CD4-positive, alpha-beta T cell (primary cell): ENCODE measurements at places on chromosomes 4 and X. TPM values are rescaled to one million over a fixed set of nuclear protein-coding genes. Genes with fewer than 3 reads are reported as not detected.

DNA sequence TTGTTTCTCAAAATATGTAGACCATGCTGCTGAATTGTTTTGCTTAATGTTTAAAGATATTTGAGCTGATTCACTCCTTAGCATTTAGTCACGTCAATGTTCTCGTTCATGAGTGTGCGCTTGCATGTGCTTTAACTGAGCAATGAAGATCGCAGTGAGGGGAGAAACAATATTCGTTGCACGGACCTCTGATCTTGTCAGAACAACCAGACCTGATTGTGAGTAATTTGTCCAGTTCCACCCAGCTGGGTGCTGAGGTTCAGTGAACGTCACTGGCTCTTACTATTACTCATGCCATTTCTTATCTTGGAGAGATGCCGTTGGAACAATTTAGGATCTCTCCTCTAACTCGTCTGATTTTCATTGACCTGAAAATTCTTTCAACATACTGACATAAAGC lies 15.0 kb upstream of the PRKX start:
- no peaks in the 10 kb centered on the region for H3K27me3 ChIP-seq
- H3K4me1 ChIP-seq = no peaks in the 10 kb centered on the region
- no peak overlapping the region for H3K27ac ChIP-seq
- DNase-seq = no peak
- no peaks in the 10 kb centered on the region for H3K36me3 ChIP-seq
- no peak overlapping the region for H3K4me3 ChIP-seq

The RADX gene
- total RNA-seq = 9.4 TPM

GRCh38 chr4:174434455-174434854 lies 87.8 kb downstream of the HPGD start:
- H3K27me3 ChIP-seq = no peaks in the 10 kb centered on the region
- no peak for DNase-seq
- H3K4me3 ChIP-seq = no peak overlapping the region
- H3K27ac ChIP-seq = no peak overlapping the region
- no peaks in the 10 kb centered on the region for H3K4me1 ChIP-seq
- no peaks in the 10 kb centered on the region for H3K36me3 ChIP-seq

DNA sequence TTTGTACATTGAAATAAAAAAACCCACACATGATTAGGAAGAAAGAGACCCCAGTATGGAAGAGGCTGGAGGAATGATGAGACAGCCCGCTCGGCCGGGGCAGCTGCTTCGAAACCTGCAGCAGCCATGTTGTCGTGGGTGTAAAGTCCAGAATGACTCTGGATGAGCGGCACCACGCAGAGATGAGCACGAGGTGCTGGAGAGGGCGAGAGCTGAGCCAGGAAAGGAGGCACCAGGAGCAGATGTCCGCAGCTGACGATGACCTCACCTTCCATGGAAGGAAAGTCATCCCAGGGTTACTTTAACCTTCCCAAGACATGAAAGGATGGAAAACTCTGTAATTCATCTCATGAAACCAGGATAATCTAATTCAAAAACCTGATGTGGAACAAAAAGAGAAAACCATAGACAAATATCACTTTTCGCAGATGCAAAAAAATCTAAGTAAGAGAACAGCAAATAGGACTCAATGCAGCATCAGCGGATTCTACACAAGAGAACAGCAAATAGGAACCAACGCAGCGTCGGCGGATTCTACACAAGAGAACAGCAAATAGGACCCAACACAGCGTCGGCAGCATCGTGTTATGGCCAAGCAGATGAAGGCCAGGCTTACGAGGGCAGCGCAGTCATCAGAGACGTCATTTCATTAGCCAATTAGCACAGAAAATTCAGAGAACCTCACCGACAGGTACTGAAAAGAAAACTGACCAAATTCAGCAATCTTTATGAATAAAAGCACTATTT lies 25.9 kb upstream of the SPON2 start:
- H3K27ac ChIP-seq = no peak overlapping the region
- H3K27me3 ChIP-seq = no peaks in the 10 kb centered on the region

The PAGE2 gene
- total RNA-seq = not detected

GRCh38 chrX:82208975-82209374 lies 1007.1 kb downstream of the SH3BGRL start:
- H3K27ac ChIP-seq = no peak overlapping the region
- no peaks in the 10 kb centered on the region for H3K36me3 ChIP-seq
- no peaks in the 10 kb centered on the region for H3K27me3 ChIP-seq
- no peaks in the 10 kb centered on the region for H3K4me1 ChIP-seq
- no peak overlapping the region for H3K4me3 ChIP-seq

DNA sequence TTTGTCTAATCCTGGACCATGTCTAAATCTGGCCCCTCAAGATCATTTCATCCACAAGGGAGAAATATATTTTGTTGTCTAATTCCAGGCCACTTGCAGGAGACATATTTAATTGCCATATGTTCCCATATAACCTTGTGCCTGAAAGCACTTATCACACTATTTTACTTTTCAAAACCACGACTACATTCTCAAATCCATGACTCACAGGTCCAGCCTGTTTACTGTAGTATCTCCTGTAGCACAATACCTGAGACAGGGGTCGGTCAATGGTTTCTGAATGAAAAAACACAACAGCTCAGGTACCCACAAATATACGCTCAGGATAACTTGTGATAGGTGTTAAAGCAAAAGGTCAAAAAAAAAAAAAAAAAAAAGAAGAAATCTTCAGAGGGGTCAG lies 60.9 kb downstream of the SEC24D start:
- H3K4me3 ChIP-seq = no peak overlapping the region
- H3K4me1 ChIP-seq = no peaks in the 10 kb centered on the region
- H3K27me3 ChIP-seq = no peaks in the 10 kb centered on the region
- H3K27ac ChIP-seq = no peak overlapping the region
- H3K36me3 ChIP-seq = no peaks in the 10 kb centered on the region
- no peak for DNase-seq

The BBS12 gene
- 0.84 TPM for total RNA-seq

The SH3BGRL gene
- total RNA-seq = 41.7 TPM

The AFF2 gene
- total RNA-seq = 5.9 TPM

The DDX60 gene
- total RNA-seq = 12.2 TPM

The HTR2C gene
- not detected for total RNA-seq

DNA sequence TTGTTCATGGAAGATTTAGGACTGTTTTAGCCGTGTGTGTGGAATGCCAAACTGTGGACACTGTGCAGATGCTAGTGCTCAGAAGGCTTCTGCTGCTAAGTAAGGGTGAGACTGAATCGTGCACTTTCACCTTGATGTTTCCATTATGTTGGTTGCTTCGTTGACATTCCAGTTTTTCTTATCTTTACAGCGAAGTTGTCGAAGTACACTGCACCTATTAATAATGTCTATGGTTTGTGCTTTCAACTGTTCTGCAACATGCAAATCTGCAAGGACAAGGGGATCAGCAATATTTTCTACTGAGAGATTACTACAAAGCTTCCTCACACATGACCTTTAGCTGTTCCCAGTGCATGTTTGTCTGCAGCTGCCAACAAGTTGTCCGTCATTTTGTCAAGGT lies 67.7 kb downstream of the UGT2A3 start:
- no peaks in the 10 kb centered on the region for H3K27me3 ChIP-seq
- H3K4me1 ChIP-seq = no peaks in the 10 kb centered on the region
- H3K4me3 ChIP-seq = no peak overlapping the region
- no peaks in the 10 kb centered on the region for H3K36me3 ChIP-seq

The PNMA6F gene
- total RNA-seq = not detected

The ATP8A1 gene
- 44.9 TPM for total RNA-seq

- no peak overlapping the region for H3K27ac ChIP-seq
- DNase-seq = no peak
- H3K27me3 ChIP-seq = no peaks in the 10 kb centered on the region
- no peak overlapping the region for H3K4me3 ChIP-seq
- no peaks in the 10 kb centered on the region for H3K36me3 ChIP-seq
- H3K4me1 ChIP-seq = no peaks in the 10 kb centered on the region
Measured at GRCh38 chrX:76064825-76065224, 108.0 kb upstream of the PBDC1 start.

DNA sequence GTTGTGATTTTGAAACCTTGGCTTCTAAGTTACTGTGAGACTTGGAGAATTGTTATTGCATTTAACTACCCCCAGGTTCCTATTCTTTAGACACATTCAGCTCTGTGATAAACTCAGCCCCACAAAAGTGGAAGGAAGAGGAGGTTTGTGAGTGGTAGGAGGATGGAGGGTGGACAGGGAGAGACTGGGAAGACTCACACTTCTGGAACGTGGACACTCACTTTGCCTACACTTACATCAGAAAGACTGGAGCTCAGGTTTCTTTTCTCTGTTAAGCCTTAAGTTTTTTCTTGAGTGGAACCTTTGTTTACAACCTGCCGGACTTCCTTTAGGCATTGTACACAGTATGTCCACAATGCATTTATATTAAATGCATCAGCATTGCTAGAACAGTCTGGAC lies 99.0 kb downstream of the AREG start:
- H3K4me3 ChIP-seq = no peak overlapping the region
- H3K27me3 ChIP-seq = no peaks in the 10 kb centered on the region
- no peak for DNase-seq
- H3K4me1 ChIP-seq = no peaks in the 10 kb centered on the region
- H3K27ac ChIP-seq = no peak overlapping the region
- H3K36me3 ChIP-seq = no peaks in the 10 kb centered on the region

The GPR101 gene
- 0.17 TPM for total RNA-seq

- H3K4me3 ChIP-seq = no peak overlapping the region
- no peaks in the 10 kb centered on the region for H3K27me3 ChIP-seq
- DNase-seq = no peak
- no peak overlapping the region for H3K27ac ChIP-seq
- H3K4me1 ChIP-seq = peaks cover 26% of the 10 kb centered on the region
- H3K36me3 ChIP-seq = peaks cover 10% of the 10 kb centered on the region
Measured at GRCh38 chr4:99844048-99844447, 27.4 kb downstream of the DAPP1 start.

DNA sequence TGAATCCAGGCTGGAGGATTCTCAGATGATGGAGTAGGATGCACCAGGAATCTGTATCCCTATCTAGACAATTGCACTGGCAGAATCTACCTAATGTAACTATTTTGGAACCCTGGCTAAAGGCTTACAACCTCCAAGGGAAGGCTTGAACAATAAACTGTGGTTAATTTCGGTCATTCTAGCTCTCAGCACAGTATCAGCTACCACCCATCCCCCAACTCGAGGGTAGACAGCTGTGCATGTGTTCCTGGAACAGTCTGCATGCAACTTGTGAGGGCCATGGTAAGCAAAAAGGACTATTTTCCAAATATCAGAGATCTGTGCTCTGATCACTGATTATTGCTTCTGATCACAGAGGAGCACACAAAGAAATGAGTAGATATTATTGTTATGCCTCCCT lies 34.0 kb downstream of the ELF2 start:
- no peaks in the 10 kb centered on the region for H3K36me3 ChIP-seq
- peaks cover 15% of the 10 kb centered on the region for H3K4me1 ChIP-seq
- no peak overlapping the region for H3K4me3 ChIP-seq
- DNase-seq = no peak
- no peak overlapping the region for H3K27ac ChIP-seq
- no peaks in the 10 kb centered on the region for H3K27me3 ChIP-seq

The TMEM31 gene
- total RNA-seq = not detected

DNA sequence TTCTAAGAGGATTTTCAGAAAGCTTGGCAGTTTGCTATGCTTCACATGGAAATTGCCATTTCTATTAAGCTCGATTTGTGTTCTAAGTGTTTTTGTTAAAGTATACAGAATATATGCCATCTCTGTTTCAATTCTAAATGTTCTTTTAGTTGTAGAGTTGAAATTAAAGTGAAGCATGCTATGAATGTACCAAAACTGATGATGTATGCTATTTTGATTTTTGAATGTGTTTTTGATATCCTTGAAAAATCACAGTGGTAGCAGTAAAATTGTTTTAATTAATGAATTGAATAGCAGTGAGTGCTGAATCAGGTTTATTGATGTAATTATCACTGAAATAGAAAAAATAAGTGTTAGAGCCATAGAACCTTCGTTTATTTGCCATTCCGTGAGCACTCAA lies 110.9 kb downstream of the TENM3 start:
- H3K4me3 ChIP-seq = no peak overlapping the region
- H3K27ac ChIP-seq = no peak overlapping the region
- no peaks in the 10 kb centered on the region for H3K27me3 ChIP-seq
- no peak for DNase-seq
- no peaks in the 10 kb centered on the region for H3K4me1 ChIP-seq
